ENCODE measurements at places on chromosomes 12 and 14.

DNA sequence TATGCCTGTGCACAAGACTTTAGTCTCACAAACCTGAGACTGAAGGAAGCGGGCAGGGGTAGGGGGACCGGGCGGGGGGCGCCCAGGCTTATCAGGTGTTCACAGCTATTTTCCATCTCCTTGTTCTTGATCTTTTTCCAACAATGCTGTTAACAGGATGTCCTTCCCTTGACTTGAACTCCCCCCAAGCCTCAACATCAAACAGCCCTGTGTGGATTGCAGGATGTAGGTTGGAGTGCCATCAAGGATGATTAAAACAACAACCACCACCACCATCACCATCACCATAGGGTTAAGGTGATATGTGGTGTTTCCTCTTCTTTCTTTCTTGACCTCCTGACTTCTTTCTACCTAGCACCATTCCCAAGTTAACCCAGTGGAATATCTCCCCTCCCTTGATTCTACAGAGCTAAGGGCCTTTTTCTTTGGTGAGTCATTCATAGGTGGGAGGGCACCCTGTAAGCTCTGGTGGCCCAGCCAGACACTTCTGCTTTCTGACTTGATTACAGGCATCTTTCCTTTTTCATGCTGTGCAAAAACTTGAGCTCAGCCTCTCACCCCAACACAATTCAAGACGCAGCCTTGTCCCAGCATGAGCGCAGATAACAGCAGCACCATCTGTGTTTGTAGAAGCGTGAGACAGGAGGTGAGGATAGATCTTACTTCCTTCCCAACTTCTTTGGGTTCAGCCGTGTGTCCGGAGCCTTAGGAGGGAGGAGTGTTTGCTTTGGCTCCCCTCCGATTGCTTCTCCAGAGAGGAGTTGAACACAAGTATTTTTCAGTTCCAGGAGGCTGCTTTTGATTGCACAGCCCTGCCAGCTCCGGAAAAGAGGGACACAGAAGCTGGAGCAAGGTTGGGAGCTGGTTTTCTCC, 26.8 kb downstream of the FLVCR2 start:
- no peak for DNase-seq

DNA sequence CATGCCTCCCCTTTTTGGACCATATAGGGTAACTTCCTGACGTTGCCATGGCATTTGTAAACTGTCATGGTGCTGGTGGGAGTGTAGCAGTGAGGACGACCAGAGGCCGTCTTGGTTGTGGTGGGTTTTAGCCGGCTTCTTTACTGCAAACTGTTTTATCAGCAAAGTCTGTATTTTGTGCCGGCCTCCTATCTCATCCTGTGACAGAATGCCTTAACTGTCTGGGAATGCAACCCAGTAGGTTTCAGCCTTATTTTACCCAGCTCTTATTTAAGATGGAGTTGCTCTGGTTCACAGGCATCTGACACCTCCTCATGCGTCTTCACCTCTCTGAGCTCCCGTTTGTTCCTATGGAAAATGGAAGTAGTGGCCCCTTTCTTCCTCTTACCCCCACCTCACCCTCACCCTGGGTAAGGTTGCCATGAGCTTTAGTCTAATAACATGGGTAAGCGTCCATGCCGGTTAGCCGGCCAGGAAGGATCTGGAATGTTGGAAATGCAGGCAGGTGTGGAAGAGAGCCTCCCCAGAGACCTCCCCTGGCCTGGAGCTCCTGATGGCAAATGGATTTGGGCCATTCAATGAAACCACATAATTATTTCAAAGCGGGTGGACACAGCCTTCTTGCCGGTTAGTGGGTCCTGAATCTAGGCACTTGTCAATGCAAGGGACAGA, 18.6 kb downstream of the HHIPL1 start:
- no peak for DNase-seq

- peak; percentile 30 for DNase-seq
Observed at GRCh38 chr12:118060301-118061010, 523 bp downstream of the WSB2 start.

- no peak for DNase-seq
Observed at GRCh38 chr14:26132061-26132645, 465.7 kb downstream of the NOVA1 start.

GRCh38 chr14:60510951-60511599, 2.1 kb downstream of the SIX6 start:
- no peak for DNase-seq

DNA sequence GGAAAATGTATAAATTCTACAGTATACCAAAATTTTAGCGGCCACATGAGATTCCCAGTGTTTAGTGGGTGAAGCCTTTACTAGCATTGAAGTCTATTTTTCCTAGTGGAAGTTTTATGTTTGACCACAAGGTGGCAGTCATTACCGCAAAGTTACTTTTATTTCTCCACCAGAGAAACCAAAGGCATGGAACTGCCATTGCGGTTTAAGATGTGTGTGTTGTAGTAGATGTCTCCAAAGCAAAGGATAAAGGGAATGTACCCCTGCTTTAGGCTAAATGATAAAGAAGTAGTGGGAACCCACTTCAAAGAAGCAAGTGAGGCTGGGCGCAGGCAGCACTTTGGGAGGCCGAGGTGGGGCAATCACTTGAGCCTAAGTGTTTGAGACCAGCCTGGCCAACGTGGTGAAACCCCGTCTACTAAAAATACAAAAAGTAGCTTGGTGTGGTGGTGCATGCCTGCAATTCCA, 140.5 kb downstream of the PRKCH start:
- DNase-seq, result no peak

GRCh38 chr12:95198914-95199313, 18.4 kb downstream of the FGD6 start:
- DNase-seq, result no peak

GRCh38 chr12:109817627-109818231, 15.5 kb downstream of the TRPV4 start:
- DNase-seq, result no peak

DNA sequence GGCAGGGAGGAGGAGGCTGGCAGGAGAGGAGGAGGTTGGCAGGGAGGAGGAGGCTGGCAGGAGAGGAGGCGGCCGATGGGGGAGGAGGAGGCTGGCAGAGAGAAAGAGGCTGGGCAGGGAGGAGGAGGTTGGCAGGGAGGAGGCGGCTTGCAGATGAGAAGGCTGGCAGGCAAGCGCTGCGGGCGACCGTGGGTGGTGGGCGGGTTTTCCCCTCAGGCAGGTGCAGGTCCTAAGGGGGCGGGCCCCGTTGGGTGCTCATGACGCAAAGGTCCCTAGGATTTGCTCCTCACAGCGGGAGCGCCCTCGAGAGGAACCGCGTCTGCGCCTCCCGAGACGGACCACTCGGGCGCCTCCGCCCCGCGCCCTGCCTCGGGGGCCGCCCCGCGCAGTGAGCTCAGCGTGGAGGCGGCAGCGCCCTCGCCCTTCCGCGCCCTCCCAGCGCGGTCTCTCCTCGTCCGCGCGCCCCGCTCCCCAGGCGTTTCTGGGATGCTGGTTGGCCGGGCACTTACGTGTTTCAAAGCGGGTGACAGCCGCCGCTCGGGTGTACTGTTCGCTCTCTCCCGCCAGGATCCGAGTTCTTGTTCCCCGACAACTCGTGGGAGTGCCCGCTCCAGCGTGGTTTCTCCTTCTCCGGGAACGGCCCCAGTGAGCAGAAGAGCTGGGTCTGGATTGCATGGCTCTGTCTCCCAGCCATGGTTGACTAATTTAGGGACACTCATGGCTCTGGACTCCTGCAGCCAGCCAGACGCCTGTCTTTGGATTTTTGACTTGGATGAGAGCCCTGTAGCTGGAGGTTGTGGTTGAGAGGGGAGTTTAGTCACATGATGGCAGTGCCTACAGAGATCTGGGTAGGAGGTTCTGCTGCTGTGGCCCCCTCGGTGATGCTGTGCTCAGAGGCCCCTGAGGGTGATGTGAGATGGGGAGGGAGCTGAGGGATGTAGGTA, 64.1 kb upstream of the PPP4R3A start:
- DNase-seq, result peak; percentile 32

GRCh38 chr12:46217541-46218321, 51.1 kb downstream of the SLC38A1 start:
- peak; percentile 9 for DNase-seq

DNA sequence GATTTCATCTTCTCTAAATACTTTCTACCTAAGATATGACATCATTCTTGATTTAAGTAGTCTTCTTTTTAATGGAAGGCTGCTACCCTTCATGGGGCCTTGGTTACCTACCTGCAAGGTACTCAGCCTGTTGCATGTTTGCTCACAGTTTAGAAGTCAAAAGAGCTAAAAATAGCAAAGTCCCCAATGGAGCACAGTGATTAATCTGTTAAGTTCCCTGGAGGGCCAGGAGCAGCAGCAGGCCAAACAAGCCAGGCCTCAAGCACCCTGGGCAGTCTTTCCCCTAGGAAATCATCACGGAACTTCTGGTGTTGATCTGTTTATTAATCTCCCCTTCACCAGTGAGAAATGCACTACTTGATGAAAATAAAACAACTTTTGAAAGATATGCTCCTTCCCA, 24.0 kb upstream of the SLC8A3 start:
- no peak for DNase-seq

DNA sequence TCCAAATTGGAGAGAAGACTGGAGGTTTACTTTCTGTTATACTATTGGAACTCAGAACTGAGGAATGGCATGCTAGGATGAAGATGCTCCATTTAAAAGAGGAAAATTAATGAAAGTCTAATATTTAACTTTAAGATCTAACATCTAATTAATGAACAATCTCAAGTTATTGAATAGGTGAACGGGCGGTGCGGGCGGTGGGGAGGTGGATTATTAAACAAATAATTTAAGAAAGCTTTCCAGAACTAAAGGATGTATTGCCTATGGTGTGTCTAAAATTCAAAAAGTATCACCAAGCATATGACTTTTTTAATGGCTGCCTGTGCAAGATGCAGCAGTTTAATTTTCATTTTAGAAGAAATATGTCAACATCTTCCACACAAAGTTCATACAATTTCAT, 1747.1 kb upstream of the SEL1L start:
- DNase-seq, result no peak

GRCh38 chr12:24491968-24492367, 456.9 kb downstream of the BCAT1 start:
- DNase-seq, result no peak

DNA sequence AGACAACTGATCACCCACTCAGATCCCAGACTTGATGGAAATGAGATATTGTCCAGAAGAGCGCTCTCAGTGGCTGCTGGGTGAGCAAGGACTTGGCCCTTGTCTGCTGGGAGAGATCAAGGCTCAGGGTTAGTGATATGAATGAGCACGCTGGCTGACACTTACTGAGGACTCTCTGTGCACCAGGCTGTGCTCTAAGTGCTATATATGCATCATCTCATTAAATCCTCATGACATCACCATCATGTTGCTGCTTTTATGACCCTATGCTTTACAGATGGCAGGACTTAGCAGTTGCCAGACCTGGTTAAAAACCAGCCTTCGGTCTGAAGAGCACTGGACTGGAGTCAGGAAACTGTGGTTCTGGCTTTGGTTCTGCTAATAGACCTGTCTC, 260.9 kb downstream of the VRK1 start:
- DNase-seq, result no peak

GRCh38 chr12:51953089-51953488, 1.6 kb downstream of the ACVR1B start:
- DNase-seq, result no peak

GRCh38 chr14:96461950-96462798, 40.0 kb upstream of the PAPOLA start:
- DNase-seq, result no peak

- DNase-seq, result no peak
Observed at GRCh38 chr14:102688290-102688689, 89.0 kb upstream of the TRAF3 start.

GRCh38 chr12:75603475-75603874, 92.1 kb upstream of the KRR1 start:
- no peak for DNase-seq

GRCh38 chr14:21987937-21988336, 314.3 kb upstream of the OR4E1 start:
- no peak for DNase-seq

GRCh38 chr12:1859643-1860042, 39.3 kb downstream of the LRTM2 start:
- DNase-seq, result no peak

GRCh38 chr12:127044836-127045235, 1222.1 kb upstream of the TMEM132C start:
- DNase-seq, result no peak

GRCh38 chr12:94143951-94144350, 4.4 kb upstream of the PLXNC1 start:
- DNase-seq, result no peak

- no peak for DNase-seq
Observed at GRCh38 chr14:31934767-31935266, 142.3 kb upstream of the ARHGAP5 start.

DNA sequence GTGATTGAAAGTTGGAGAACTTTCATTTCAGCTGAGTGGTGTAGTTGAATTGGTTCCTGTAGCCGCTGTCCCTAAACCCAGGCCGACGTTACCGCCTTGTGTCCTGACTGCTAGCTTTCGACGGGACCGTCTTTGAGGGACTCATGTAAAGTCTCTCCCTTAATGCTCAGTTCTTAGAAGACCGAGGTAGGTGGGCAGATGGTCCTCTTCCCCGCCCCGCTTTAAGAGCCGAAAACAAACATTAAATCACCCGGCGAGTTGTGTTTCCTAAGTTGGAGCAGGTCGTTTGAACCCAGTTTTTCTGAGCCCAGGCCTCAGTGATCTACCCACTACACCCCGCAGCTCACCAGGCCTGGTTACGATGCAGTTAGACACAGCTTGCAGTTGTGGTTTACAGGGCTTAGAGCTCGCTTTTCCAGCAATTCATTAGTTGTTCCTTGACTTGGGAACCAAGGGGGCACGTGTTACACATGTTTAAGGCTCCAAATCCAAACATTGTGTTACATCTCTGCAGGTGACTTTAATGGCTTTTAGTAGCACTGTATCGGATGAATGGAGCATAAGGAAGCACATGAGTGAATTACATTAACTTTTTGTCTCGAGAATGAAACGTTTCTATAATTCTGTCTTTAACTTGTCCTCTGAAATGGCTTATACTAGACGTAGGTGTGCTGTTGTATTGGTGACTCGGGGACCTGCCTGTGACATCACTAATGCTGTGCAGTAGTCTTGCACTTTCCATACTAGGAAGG, 790 bp downstream of the NEDD1 start:
- no peak for DNase-seq

DNA sequence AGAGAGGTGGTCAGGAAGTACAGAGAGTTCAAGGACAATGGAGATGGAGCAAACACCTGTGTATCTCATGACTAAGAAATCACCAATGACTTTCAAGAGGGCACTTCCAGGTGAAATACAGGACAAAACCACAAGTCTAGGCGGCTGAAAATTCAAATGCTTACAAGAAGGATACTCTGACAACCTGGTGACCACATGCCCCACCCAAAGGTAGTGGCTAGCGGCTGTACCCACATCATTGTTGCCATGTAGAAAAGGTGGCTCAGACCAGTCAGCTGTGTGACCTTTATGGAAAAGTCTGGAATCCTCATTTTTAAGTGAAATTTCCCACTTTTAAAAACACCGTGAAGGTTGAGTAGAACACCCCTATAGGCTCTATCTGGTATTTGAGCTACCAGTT, 48.6 kb upstream of the FRS2 start:
- DNase-seq, result no peak

- no peak for DNase-seq
Observed at GRCh38 chr12:130026608-130027176, 122.9 kb upstream of the TMEM132D start.
